AG10803 (cell line): ENCODE measurements at places on chromosomes 2 and 18.

DNA sequence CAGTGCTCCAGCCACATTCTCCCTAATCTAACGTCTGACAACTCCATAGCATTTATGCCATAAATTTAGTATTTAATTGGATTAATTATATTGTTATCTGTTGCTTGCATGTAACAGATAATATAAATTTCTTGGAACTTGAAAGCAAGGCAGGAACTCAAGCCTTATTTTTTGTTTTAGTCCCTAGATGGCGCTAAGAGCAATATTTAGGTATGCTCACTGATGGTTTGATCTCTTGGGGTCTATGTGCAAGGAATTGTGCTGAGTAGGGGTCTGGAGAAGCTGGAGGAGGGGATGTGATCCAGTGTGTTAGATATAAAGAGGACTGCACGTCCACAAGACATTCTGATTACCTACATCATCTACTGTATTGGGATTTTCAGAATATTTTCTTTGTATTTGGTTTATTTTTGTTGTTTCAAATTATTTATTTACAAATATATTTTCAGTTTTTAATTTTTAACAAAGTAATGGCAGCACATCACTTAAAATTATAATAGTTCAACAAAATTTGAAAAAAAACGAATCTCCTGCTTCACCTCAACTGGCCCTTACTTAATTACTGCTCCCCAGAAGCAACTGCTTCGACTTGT, 32.8 kb downstream of the KATNAL2 start:
- peak; percentile 3 for DNase-seq

GRCh38 chr2:110732422-110733413, at the start of gene ACOXL:
TSS of gene ACOXL (plus strand) at chr2:110732573. CDS start at chr2:110768390, 35,817 bp downstream.
- DNase-seq: no peak

GRCh38 chr2:138602166-138602460, 100.5 kb downstream of the SPOPL start:
- no peak for DNase-seq

GRCh38 chr2:60351321-60351720, 202.1 kb downstream of the BCL11A start:
- no peak for DNase-seq

DNA sequence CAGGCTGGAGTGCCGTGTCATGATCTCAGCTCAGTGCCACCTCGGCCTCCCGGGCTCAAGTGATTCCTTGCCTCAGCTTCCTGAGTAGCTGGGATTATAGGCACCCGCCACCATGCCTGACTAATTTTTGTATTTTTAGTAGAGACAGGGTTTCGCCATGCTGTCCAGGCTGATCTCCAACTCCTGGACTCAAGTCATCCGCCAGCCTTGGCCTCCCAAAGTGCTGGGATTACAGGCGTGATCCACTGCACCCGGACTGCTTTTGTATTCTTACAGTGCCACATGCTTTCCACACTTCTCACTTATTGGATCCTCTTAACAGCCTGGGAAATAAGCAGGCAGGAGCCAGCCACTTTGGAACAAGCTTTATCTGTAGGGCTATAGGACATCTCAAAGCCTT, 25.3 kb upstream of the BCL2L11 start:
- DNase-seq: no peak

DNA sequence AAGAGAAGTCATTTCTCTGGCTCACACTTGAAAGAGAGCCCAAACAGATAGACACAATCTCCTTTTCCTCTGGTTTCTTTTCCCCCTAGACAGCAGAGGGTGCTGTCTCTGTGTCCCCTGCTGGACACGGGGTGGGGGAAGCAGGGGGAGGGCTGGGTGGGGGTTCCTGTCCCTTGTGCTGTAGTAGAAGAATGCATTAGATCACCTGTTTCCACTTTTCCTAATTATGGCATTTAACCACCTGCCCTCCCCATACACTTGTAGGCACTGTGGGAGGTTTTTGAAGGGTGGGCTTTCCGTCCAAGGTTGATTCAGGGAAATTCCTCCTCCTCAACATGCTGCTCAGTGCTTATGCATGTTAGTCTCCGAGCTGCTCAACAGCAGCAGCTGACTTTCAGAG, 206.2 kb upstream of the EPAS1 start:
- no peak for DNase-seq
